ENCODE measurements at places on chromosomes 16 and 17. TPM values are rescaled to one million over a fixed set of nuclear protein-coding genes. Genes with fewer than 3 reads are reported as not detected.

The KRTAP9-2 gene
- not detected for total RNA-seq

The SOST gene
- not detected for total RNA-seq

DNA sequence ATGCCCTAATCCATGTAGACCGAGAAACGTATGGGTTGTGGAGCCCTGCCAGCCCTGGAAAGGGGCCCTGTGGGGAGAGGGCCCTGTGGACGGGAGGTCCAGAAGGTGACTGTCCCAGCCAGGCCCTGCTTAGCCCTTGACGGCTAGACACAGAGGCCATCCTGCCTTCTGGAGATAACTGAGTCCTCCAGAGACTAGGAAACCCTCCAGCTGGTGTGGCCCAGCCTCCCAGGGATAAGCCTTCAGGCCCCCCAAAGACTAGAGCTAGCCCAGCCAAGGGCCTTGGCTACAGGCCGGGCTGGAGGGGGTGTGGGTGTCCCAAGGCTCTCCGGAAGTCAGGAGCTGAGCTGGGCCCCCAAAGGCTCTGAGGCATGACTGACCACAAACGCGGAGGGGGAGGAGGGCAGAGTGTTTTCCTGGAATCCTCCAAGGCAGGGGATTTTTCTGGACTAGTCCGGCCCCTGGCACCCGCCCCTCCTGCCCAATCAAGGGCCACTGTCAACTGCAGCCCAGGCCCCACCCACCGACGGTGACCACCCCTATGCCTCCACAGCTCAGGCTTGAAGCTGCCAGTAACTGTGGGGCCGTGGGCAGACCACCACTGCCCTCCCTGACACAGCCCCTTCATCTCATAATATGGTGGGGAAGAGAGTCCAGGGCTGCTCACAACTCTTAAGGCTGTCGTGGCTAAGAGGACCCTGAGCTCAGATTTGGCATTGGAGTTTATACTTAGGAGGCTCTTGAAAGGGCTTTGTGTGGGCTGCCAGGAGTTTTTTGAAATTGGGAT is 885 bp upstream of the VASN start:
- no peak for ATAC-seq

The EMP2 gene
- 12.9 TPM for total RNA-seq

- no peak for ATAC-seq
These were observed 144.7 kb downstream of the ENGASE start for GRCh38 chr17:79219208-79219935.

The CTF1 gene
- 1.2 TPM for total RNA-seq

DNA sequence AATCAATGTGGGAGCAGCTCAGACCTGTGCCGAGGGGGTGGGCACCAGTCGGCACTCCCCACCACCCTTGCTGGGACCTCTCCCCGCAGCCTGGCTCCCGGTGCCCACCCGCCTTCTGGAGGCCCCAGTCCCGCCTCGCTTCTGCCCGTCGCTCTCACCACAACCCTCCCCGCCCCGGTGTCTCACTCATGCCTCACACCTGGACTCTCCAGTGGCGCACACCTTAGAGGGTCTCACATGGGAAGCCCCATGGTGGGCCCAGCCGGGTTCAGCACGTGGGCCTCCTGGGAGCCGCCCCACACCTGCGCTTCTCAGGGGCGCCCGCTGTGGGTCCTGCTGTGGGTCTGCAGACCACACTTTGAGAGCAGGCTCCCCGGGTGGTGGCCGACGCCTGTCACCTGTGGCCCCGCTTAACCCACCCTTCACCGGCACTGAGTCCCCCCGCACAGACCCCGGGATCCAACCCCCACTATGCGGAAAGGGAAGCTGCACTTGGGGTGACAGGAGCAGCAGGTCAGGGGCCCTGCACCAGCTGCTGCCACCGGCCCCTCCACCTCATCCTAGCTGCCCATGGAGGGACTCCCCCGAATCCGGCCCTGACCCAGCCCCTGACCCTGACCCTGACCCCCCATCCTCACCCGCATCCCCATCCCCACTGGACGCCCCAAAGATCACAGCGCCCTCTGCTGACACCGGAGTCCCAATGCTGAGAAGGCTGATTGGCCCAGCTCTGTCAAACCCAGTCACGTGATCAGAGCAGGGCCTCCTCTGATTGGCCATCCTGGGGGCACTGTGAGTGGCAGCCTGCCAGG is 27.4 kb upstream of the SLC38A10 start:
- peak; percentile 43 for ATAC-seq

The UBE2Z gene
- total RNA-seq, result 32.6 TPM

DNA sequence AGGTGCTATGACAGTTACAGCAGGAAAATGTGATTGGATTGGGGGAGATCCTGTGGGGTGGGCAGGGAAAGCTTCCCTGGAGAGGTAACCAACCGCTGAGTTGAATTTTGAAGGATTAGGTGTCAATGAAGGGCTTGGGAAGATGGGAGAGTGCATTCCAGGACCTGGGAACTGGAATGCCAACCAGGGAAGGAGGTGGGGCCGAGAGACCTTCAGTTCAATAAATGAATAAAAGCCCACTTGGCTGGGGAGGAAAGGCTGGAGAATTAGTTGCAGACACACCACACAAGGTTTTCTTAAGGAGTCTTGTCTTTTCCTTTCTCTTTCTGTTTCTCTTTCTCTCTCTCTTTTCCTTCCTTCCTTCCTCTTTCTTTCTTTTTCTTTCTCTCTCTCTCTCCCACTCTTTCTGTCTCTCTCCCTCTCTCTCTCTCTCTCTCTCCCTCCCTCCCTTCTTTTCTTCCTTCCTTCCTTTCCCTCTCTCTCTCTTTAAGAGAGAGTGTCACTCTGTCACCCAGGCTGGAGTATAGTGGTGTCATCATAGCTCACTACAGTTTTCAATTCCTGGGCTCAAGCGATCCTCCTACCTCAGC is 3.3 kb downstream of the USP43 start:
- no peak for ATAC-seq

- no peak for ATAC-seq
These were observed 54.9 kb downstream of the SIAH1 start for GRCh38 chr16:48330189-48330840.

GRCh38 chr16:84635702-84636101 is 12.6 kb upstream of the KLHL36 start:
- no peak for ATAC-seq

Data from motor neuron (in vitro differentiated cells).